ENCODE measurements at places on chromosomes 16 and 17.

- peak overlapping the region; percentile 76 for H3K27ac ChIP-seq
- no peak overlapping the region for H3K4me3 ChIP-seq
- H3K27me3 ChIP-seq: peaks cover 2% of the 10 kb centered on the region
- H3K4me1 ChIP-seq: peaks cover 22% of the 10 kb centered on the region
- DNase-seq: no peak
- no peaks in the 10 kb centered on the region for H3K36me3 ChIP-seq
Measured at GRCh38 chr17:70345061-70345460, 175.7 kb downstream of the KCNJ2 start.

DNA sequence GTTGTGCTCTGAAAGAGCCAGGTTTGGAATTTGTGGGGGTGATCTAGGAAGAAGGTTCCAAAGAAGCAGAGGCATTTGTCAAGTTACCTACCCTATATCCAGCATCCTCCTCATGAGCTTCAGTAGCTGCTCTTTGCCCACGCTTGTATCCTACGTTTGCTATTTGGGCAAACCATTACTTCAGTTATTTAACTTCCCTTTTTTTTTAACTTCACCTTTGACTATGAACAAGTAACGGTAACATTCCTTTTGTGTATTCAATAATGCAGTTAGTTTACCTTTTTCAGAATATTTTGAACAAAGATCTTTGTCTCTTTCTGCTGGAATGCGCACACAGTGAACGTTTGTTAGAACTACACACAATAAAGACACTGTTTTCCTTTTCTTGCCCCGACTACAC, 41.5 kb downstream of the CYB5B start:
- H3K4me3 ChIP-seq: no peak overlapping the region
- H3K27ac ChIP-seq: peak overlapping the region; percentile 84
- DNase-seq: no peak
- H3K4me1 ChIP-seq: peaks cover 27% of the 10 kb centered on the region
- peaks cover 19% of the 10 kb centered on the region for H3K36me3 ChIP-seq
- no peaks in the 10 kb centered on the region for H3K27me3 ChIP-seq

DNA sequence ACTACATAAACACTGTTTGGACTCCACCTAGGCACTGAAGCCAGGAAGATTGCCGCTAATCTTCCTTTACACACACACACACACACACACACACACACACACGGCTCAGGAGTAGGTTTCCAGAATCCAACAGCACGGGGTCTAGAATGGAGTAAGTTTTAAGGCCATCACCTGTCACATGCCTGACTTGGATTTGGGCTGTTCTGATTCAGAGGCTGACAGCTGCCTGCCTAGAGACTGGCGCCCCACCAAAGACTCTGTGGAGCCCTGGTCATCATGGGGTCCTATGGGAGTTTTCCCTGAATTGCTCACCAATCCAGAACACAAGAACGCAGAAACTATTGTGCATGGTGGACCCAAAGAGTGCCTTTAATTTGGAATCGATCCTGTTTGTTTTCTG, 10.9 kb downstream of the CDRT4 start:
- H3K4me1 ChIP-seq: peaks cover 17% of the 10 kb centered on the region
- no peaks in the 10 kb centered on the region for H3K27me3 ChIP-seq
- no peak for DNase-seq
- no peak overlapping the region for H3K4me3 ChIP-seq
- peak overlapping the region; percentile 85 for H3K27ac ChIP-seq
- peaks cover 38% of the 10 kb centered on the region for H3K36me3 ChIP-seq

GRCh38 chr17:77462090-77462489, 321.3 kb downstream of the SEC14L1 start:
- H3K36me3 ChIP-seq: peaks cover 8% of the 10 kb centered on the region
- no peaks in the 10 kb centered on the region for H3K27me3 ChIP-seq
- H3K4me3 ChIP-seq: no peak overlapping the region
- H3K4me1 ChIP-seq: peaks cover 60% of the 10 kb centered on the region
- DNase-seq: no peak
- H3K27ac ChIP-seq: peak overlapping the region; percentile 90

DNA sequence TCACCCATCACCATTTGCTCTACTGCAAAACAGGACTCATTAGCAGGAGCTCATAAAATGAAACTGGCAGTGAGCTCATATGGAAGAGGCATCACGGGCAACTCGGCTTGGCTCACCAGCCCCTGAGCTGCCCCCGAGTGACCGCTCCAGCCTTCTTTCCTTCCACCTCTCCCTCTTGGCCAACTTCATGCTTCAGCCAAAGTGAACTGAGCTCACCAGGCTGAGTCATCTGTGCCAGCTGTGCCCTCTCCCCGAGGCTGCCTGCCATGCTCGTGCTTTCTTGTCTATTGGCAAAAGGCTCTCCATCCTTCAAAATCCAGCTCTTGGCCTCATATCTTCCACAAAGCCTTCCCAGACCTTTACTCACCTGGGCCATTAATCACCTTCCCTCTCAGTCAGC, 391.4 kb downstream of the WWOX start:
- no peaks in the 10 kb centered on the region for H3K4me1 ChIP-seq
- H3K27ac ChIP-seq: no peak overlapping the region
- no peak for DNase-seq
- H3K36me3 ChIP-seq: no peaks in the 10 kb centered on the region

- H3K27ac ChIP-seq: no peak overlapping the region
- H3K4me1 ChIP-seq: peaks cover 3% of the 10 kb centered on the region
- H3K36me3 ChIP-seq: peaks cover 15% of the 10 kb centered on the region
- no peak overlapping the region for H3K4me3 ChIP-seq
- DNase-seq: no peak
Measured at GRCh38 chr16:69796285-69797118, 34.4 kb downstream of the WWP2 start.

GRCh38 chr16:66927918-66928649, 2.7 kb upstream of the RRAD start:
- H3K27ac ChIP-seq: no peak overlapping the region
- H3K4me3 ChIP-seq: no peak overlapping the region
- peaks cover 2% of the 10 kb centered on the region for H3K36me3 ChIP-seq
- H3K4me1 ChIP-seq: peaks cover 21% of the 10 kb centered on the region
- DNase-seq: no peak

GRCh38 chr17:48127371-48128051, 19.9 kb downstream of the SNX11 start:
- H3K4me3 ChIP-seq: no peak overlapping the region
- H3K27ac ChIP-seq: no peak overlapping the region
- no peak for DNase-seq
- no peaks in the 10 kb centered on the region for H3K4me1 ChIP-seq
- H3K27me3 ChIP-seq: no peaks in the 10 kb centered on the region

GRCh38 chr17:73787076-73788059, 143.1 kb upstream of the SDK2 start:
- H3K4me1 ChIP-seq: peaks cover 12% of the 10 kb centered on the region
- no peak overlapping the region for H3K4me3 ChIP-seq
- H3K36me3 ChIP-seq: no peaks in the 10 kb centered on the region

GRCh38 chr16:49559242-49559641, 185.6 kb downstream of the C16orf78 start:
- H3K27me3 ChIP-seq: no peaks in the 10 kb centered on the region
- no peak overlapping the region for H3K27ac ChIP-seq
- peaks cover under 1% of the 10 kb centered on the region for H3K4me1 ChIP-seq
- no peak for DNase-seq
- no peaks in the 10 kb centered on the region for H3K36me3 ChIP-seq

DNA sequence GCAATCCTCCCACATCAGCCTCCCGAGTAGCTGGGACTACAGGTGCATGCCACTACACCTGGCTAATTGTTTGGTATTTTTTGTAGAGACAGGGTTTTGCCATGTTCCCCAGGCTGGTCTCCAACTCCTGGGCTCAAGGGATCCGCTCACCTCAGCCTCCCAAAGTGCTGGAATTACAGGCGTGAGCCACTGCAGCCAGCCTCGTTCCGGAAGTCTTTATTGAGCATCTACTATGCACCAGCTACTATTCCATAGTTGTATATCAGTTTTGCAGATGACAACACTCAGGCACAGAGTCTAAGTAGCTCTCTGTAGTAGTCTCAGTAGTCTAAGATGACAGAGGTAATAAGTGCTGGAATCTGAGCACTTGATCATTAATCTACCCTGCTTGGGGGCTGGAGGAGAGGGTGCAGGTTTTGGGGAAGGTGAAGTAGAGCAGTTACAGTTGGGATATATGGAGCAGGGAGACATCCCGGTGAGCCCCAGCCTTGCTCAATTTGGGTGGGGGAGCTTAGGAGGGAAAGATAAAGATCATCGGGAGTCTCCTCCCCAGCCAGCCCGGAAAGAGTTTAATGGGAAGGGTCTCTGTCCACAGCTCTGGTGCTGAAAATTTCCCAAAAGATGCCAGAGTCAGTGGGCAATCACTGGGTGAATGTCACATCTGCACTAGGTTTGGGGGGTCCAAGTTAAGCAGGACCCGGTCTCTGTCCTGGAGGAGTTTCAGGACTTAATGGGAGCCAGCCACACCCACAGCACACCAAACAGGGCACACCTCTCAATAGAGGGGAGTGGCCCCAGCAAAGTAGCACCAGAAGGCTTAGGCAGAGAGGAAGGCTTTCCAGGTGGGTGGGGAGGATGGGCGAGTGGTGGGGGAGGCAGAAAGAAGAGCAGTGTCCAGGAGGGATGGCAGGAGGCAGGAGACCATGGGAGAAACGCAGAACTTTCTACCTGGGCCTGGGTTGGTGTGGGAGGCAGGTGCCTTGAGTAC, 1.7 kb downstream of the OTOP3 start:
- peaks cover 88% of the 10 kb centered on the region for H3K27me3 ChIP-seq
- H3K36me3 ChIP-seq: no peaks in the 10 kb centered on the region
- DNase-seq: no peak

DNA sequence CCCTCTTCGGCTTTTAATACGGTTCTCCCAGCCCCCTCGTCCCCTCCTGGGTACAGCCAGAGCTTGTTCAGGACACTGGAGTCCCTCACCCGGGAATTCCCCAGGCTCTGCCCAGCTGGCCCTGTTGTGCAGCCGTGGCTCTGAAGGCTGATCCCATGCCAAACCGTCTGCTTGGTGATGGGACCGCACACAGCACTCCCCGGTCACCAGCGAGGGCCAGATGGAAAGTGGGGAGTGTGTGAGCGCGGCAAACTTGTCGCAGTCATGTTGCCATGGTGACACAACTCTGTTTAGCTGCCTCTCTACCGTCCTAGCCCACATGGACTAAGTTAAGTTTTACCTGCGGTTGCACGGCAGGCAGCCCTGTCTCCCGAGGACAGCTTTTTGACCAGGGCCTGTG, 107.9 kb downstream of the RAP1GAP2 start:
- H3K36me3 ChIP-seq: no peaks in the 10 kb centered on the region
- no peak for DNase-seq
- peaks cover 12% of the 10 kb centered on the region for H3K4me1 ChIP-seq
- H3K27me3 ChIP-seq: no peaks in the 10 kb centered on the region
- no peak overlapping the region for H3K27ac ChIP-seq
- H3K4me3 ChIP-seq: no peak overlapping the region

DNA sequence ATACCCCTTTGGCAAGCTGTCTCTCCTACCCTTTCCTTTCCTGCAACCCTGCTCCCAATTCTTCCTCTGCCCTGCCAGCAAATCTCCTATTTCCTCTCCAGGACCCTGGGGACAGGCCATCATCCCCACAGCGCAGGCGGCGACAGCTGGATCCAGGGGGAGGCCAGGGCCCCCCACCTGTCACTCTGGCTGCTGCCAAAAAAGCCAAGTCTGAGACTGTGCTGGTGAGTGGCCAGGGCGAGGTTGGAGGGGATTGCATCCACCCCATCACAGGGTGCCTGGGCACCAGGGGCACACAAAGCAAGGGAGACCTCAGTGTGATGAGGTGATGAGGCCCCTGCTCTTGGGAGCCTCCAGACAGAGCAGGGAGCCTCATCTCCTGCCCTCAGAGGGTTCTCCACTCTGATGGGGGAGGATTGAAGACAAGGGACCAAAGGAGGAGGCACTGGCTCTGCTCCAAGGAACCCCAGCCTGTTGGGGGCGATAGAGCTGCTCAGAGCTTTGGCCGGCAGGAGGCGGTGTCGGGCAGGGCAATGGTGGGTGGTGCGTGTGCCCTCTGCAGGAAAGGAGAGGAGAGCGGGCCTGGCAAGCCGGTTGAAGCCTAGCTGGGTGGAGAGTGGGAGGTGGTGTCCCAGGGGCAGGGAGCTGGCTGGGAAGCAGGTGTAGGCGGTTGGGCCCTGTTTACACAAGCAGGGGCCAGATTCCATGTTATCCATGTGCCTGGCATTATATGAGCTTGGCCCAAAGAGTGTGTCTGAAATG, 15.6 kb upstream of the PDK2 start:
- no peaks in the 10 kb centered on the region for H3K4me1 ChIP-seq
- H3K27ac ChIP-seq: no peak overlapping the region
- no peak for DNase-seq

DNA sequence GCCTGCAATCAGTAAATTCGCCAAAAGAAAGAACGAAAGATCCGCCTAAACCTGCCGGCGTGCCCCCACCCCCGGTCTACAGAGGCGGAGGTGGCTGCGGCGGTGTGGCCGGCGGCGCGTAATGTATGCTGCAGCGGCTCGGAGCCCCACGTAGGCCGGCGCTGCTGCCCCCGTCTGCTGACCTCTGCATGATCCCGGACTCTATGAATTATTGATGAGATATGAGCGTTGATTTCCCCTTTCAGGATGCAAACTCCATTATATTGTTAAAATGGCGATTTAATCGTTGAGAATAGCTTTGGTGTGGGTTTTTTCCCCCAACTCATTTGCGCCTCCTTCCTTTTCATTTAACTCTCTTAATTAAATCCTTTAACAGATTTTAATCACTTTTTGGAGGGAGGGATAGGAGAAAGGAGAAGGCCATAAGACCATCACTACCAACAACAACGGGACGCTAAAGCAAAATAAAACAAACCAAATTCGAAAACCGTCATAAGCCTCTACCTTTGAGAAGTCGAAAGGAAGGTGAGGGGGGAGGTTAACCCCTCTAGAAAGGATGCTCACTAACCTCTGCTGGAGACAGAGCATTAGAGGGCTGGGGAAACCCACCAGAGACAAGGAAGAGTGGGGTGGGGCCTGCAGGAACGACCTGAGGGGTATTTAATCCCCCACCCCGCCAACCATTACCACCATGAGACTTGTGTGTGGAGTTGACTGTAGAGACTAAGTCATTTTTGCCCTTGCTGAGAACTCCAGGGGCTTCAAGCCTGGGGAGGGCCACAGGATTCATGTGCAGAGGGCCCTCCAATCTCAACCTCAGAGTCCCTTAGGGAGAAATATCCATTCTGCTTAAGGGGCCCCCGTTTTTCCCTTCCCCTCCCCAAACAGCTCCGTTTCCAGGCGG, 3.4 kb downstream of the HOXB3 start:
- peaks cover 51% of the 10 kb centered on the region for H3K36me3 ChIP-seq
- no peaks in the 10 kb centered on the region for H3K27me3 ChIP-seq
- no peak for DNase-seq
- peak overlapping the region; percentile 100 for H3K27ac ChIP-seq
- peak overlapping the region; percentile 90 for H3K4me3 ChIP-seq

DNA sequence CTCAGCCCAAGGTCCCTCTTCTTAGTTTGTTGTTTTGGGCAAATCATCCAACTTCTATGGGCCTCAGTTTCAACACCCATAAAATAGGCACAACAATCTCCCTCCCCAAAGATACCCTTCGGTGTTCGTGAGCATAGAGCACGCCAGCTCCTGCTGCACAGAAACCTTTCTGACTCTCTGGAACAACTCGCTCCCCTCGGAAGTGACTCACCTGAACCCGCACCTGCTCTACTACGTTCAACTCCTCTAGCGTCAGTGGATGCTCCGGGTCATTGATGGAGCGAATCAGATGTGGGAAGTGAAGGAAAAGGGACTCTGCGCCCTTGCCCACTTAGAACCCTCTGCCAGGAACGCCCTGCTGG, 445 bp downstream of the CIAO2B start:
- peaks cover 42% of the 10 kb centered on the region for H3K4me1 ChIP-seq
- H3K27me3 ChIP-seq: no peaks in the 10 kb centered on the region
- H3K27ac ChIP-seq: peak overlapping the region; percentile 97
- DNase-seq: no peak
